Breast epithelium (tissue), 4 donors: ENCODE measurements at places on chromosomes 3 and 15.

DNA sequence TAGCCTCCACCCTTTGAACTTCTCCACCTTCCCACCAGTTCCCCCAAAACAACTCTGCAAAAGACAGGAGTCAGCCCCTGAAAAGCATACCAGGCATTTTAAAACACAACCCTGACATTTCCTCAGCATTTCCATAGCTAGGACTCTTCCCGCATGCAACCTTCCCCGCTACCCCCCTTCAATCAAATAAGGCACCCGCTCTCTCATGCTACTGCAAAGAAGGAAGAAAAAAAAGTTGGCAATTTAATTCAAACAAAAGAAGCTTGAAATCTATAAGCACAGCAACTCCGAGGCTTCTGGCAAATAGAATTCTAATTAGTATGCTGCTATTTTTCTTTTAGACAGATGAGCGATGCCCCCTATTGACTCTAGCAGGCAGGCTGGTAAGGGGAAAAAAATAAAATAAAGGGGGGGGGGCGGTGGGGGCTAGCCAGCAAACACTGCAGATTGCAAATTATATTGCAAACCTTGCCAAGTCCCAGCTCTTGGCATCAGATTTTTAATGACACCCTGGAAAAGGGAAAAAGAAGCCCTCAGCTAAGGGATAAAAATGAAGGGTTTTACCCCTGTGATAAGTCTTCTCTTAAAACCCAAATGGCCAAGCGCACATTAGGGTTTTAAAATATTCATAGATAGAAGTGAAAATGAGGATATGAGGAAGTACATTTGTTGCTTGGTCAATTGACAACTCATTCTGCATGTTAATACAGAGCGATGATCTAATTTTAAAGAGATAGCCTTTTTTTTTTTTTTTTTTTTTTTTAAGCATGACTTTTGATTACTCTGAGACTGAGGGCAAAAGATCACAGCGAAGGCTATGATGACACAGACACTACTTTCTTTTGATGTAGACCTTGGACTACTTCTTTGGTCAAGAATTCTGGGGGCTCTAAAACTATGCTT, 255.2 kb downstream of the NR2F2 start:
- DNase-seq, result no peak

GRCh38 chr3:78090382-78090781, 1050.5 kb downstream of the ROBO2 start:
- DNase-seq, result no peak

DNA sequence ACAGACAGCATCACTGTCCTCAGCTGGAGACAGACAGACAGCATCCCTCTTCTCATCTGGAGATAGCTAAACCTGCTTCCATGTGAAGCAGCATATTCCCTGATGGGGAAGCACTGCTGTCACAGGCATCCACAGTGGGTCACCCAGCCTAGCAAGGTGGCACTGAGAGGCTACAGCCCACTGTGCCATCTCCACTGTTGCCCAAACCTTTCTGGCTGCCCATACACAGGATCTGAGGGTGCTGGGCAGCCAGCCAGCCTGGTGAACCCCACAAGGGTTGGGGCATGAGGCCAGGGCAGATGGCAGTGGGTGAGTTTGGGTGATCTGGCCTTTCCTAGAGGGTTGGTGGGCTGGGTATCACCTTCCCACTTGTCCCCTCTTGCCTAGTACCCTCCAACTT, 11.7 kb downstream of the CHST13 start:
- DNase-seq, result no peak

- DNase-seq, result no peak
These were observed 7.5 kb downstream of the MESP1 start for GRCh38 chr15:89743594-89743993.

GRCh38 chr15:99449514-99449913, 116.3 kb upstream of the MEF2A start:
- no peak for DNase-seq

DNA sequence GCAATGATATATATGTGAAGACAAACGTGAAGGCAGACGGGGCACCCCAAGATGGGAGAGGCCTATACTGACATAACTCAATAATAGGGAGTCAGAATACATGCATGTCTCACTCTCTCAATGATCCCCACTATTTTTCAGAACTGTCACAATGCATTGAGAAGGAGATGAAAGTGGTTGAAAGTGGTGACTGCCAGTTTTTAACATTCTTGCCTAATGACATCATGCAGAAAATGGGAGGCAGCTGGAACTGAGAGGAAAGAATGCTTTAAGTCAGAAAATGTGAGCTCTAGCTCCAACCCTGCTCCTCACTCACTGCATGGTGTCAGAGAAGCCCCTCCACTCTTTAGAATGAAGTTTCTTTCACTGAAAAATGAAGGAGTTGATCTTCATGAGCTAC, 55.3 kb upstream of the P2RY1 start:
- no peak for DNase-seq

GRCh38 chr3:50617911-50618481, 1.0 kb downstream of the MAPKAPK3 start:
- no peak for DNase-seq

GRCh38 chr3:179179979-179180759, 32.0 kb downstream of the PIK3CA start:
- DNase-seq, result no peak

DNA sequence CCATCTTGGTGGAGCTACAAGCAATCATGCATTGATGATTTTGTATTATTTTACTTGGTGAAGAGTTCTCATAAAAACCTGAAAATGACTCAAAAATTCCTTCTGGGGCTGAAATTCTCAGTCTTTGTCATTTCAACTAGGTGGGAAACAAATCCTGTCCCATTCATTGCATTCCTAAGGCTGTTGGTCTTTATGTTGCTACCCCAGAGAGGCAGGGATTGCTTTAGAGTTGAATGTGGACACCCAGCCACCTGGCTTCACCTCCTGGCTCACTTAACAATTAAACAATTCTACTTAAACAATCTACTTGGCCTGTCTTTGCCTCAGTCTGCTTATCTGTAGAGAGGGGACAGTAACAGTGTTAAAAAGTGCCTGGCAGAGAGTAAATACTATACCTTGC, 117.3 kb upstream of the UBE3A start:
- no peak for DNase-seq

DNA sequence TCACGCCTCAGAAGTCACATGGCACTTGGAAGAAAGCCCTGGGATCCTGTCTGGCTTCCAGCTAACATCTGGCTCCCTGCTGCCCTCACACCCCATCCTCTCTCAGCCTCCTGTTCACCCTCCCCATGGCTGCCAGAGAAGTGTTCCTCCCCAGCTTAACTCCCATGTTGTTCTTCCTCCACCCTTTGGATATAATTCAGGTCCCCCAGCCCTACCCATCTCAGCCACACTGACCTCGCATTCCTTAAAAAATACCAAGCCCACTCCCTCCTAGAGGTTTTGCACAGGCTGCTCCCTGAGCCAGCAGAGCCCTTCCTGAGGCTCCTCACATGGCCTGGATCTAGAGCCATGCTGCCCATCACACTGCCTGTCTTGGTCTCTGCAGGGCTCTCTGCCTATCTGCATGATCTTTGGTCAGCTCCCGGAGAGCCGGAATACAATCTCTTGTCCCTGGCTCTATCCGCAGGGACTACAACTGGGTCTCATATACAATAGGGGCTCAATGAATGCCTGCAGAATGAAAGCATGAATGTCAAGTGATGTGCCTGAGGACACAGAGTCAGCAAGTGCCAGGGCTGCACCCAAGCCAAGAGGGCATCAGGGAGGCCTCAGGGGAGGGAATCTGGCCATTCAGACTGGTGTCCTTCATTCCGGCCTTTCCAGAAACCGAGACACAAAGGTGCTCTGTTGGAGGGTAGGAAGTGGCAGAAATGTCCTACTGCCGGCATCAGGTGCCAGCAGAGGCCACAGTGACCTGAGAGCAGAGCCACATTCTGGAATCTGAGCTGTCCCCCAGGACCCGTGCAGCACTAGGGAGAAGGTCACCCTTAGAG, 3.8 kb upstream of the TKT start:
- no peak for DNase-seq

DNA sequence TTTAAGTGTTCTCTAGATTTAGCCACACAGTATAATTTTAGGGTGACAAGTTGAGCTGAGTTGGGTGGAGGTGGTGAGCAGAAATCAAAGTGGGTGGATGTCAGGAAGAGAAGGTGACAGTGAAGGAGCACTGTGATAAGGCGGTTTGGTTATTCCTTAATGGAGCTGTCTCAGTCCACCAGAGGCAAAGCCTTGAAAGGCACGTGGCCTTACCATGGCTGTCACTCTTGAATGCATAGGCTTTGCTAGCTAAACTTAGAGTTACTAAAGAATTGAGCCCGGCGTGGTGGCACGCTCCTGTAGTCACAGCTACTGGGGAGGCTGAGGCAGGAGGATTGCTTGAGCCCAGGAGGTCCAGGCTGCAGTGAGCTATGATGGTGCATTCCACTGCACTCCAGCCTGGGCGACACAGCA, 560 bp upstream of the TTLL13 start:
- DNase-seq, result no peak

DNA sequence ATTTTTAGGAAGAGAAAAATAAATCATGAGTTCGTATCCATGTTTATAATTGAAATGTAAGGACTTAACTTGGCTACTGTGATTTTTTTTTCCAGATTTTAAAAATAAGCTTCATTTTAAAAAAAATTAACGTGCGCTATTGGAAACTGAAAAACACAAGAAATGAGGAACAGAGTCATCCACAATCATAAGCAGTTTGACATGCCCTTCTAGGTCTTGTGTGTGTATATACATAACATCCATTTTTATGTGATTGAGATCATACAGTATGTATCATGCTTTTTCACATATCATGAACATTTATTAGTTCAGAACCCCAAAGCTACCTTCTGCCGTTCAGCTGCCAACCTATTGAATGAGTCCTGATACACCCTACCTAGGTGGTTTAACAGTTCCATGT, 22.7 kb downstream of the IREB2 start:
- DNase-seq, result no peak

GRCh38 chr3:157280786-157281185, 120.8 kb upstream of the CCNL1 start:
- DNase-seq, result no peak

DNA sequence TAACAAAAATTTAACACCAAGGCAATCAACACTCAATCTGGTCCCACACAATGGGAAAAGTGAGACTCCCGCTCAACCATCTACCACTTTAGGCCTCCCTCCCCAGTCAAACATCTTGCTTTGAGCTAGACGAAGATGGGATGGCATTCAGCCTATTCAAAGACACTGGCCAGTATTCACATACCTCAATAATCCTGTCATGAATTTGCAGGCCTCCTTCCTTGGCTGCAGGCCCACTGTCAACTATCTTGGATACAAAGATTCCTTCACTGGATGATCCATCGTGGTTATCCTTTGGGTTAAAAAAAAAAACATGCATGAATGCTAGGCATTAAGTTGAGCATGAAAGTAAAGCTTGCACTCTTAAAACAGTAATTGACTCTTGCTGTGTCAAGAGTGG, 22.6 kb downstream of the PDZRN3 start:
- no peak for DNase-seq

GRCh38 chr15:70186152-70186551, 88.4 kb upstream of the TLE3 start:
- no peak for DNase-seq

GRCh38 chr3:186213946-186214345, 105.1 kb upstream of the ETV5 start:
- no peak for DNase-seq

GRCh38 chr3:123733341-123733740, 148.5 kb upstream of the HACD2 start:
- DNase-seq, result no peak

- no peak for DNase-seq
These were observed 241.3 kb upstream of the LRTM1 start for GRCh38 chr3:55169161-55169560.

DNA sequence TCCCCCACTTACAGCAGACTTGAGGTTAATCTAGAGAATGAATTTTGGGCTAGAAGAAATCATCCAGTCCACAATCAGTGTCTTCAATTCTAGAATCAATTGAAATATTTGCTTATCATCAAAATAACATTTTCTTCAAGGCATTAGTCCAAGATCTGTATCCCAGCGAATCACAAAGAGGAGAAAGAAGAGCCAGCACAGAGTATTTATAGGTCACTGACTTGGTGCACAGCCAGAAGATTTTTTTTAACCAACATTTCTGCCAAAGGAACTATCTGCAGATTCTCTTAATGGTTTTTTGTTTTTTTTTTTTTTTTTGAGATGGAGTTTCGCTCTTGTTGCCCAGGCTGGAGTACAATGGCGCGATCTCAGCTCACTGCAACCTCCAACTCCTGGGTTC, 178.2 kb downstream of the TNIK start:
- no peak for DNase-seq

GRCh38 chr3:151426341-151426657, 34.6 kb downstream of the IGSF10 start:
- no peak for DNase-seq

DNA sequence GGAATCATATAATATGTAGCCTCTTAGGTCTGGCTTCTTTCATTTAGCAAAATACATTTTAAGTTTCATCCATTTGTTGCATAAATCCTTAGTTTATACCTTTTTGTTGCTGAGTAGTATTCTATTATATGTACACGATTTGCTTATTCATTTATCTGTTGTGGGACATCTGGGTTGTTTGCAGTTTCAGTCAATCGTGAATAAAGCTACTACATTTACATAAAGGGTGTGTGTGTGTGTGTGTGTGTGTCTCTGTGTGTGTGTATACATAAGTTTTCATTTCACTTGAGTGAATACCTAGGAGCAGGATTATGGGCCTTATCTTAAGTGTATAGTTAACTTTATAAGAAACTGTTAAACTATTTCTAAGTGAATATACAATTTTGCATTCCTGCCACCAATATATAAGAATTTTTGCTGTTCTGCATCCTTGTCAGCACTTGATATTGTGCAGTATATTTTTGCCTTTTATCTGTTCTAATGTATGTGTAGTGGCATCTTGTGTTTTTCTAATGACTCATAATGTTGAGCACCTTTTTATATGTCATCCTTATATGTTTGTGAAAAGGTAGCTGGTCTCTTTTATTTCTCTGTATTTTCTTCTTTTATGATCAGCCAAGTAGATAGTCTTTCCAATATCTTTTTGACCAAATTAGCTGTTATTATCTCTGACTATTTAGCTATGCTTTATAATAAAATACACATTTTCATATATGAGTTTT, 55.0 kb downstream of the GLCE start:
- no peak for DNase-seq

GRCh38 chr15:95359966-95360365, 970.5 kb upstream of the NR2F2 start:
- DNase-seq, result no peak

- no peak for DNase-seq
These were observed 24.5 kb upstream of the BCL6 start for GRCh38 chr3:187769771-187770170.

DNA sequence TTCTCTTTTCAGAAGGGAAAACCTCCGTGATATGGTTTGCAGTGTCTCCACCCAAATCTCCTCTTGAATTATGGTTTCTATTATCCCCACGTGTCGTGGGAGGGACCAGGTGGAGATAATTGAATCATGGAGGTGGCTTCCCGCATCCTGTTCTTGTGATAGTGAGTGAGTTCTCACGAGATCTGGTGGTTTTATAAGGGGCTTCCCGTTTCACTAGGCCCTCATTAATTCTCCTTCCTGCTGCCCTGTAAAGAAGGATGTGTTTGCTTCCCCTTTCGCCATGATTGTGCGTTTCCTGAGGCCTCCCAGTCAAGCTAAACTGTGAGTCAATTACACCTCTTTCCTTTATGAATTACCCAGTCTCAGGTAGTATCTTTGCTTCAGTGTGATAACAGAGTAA, 692.7 kb upstream of the GRM7 start:
- no peak for DNase-seq
